Left lung (tissue), 14 donors: ENCODE measurements at places on chromosomes 1 and 21. TPM values are rescaled to one million over a fixed set of nuclear protein-coding genes. Genes with fewer than 3 reads are reported as not detected.

Gene FCAMR
- total RNA-seq = not detected

Gene CRYZ
- 64.2 TPM for total RNA-seq

Gene PLA2G2E
- total RNA-seq = not detected

Gene BRINP3
- 0.47 TPM for total RNA-seq

Gene RIPPLY3
- 0.35 TPM for total RNA-seq

Gene CRNN
- total RNA-seq = not detected

Gene NR5A2
- 3.1 TPM for total RNA-seq

Gene GUCA2A
- not detected for total RNA-seq

Gene LORICRIN
- total RNA-seq = not detected

Gene SLX9
- 29.6 TPM for total RNA-seq

Gene AMIGO1
- 8.1 TPM for total RNA-seq

Gene PCBP3
- total RNA-seq = 4.0 TPM

Gene SYCP1
- total RNA-seq = not detected

Gene ZNF593OS
- not detected for total RNA-seq

Gene PDE9A
- 9.6 TPM for total RNA-seq

Gene FRRS1
- total RNA-seq = 15.1 TPM

Gene GTF2B
- 22.9 TPM for total RNA-seq

Gene CFAP107
- 1.1 TPM for total RNA-seq

Gene KRTAP19-5
- not detected for total RNA-seq

Gene FCRL1
- 3.4 TPM for total RNA-seq

Gene MMP23B
- 43.5 TPM for total RNA-seq

Gene RCAN3
- 15.1 TPM for total RNA-seq

Gene MYBPH
- total RNA-seq = 0.55 TPM

Gene TCP10L
- total RNA-seq = 0.67 TPM

Gene KRTAP10-3
- total RNA-seq = not detected

Gene FASLG
- 1.4 TPM for total RNA-seq

Gene SAMD11
- total RNA-seq = 7.1 TPM

Gene ASTN1
- total RNA-seq = 0.29 TPM

Gene WDR77
- 35.2 TPM for total RNA-seq

Gene RNF186
- not detected for total RNA-seq

Gene FGR
- total RNA-seq = 44.6 TPM

Gene APOBEC4
- 0.89 TPM for total RNA-seq

Gene PPIAL4G
- not detected for total RNA-seq

Gene VWA5B1
- total RNA-seq = 0.29 TPM

Gene GSTM5
- total RNA-seq = 8.4 TPM

Gene SRM
- total RNA-seq = 67.1 TPM

Gene WNT2B
- total RNA-seq = 5.3 TPM

Gene VSIG8
- not detected for total RNA-seq

Gene HMGCS2
- not detected for total RNA-seq

Gene CXADR
- total RNA-seq = 22.4 TPM

Gene GBP3
- total RNA-seq = 32.6 TPM

Gene S100A7A
- total RNA-seq = not detected

Gene CFHR4
- not detected for total RNA-seq

Gene CATSPER4
- not detected for total RNA-seq

Gene CELSR2
- total RNA-seq = 5.9 TPM

Gene PPFIA4
- 2.1 TPM for total RNA-seq

Gene SYT14
- total RNA-seq = 1.1 TPM

Gene MANEAL
- total RNA-seq = 8.6 TPM

Gene GJA5
- total RNA-seq = 68.2 TPM

Gene RASAL2
- total RNA-seq = 27.5 TPM

Gene RAB25
- 148 TPM for total RNA-seq

Gene SLC66A1
- 16.4 TPM for total RNA-seq
